ENCODE measurements at places on chromosomes 6 and 20.
A peak's percentile ranks its signal among the peaks of the same experiment; 100 is the strongest.

GRCh38 chr6:1801401-1801800, 191.7 kb downstream of the FOXC1 start:
- no peak for DNase-seq

- no peak for DNase-seq
Measured at GRCh38 chr6:63352544-63353285, 32.9 kb upstream of the LGSN start.

GRCh38 chr6:21604081-21604480, 10.5 kb downstream of the SOX4 start:
- DNase-seq = peak; percentile 42

DNA sequence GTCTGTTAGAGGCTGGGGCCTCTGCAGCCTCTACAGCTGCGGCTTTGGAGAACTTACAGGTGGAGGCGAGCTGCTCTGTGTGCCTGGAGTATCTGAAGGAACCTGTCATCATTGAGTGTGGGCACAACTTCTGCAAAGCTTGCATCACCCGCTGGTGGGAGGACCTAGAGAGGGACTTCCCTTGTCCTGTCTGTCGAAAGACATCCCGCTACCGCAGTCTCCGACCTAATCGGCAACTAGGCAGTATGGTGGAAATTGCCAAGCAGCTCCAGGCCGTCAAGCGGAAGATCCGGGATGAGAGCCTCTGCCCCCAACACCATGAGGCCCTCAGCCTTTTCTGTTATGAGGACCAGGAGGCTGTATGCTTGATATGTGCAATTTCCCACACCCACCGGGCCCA, 2.6 kb downstream of the TRIM39 start:
- DNase-seq = no peak

GRCh38 chr20:61185841-61186601, 66.0 kb upstream of the CDH4 start:
- DNase-seq = no peak

- DNase-seq = no peak
Measured at GRCh38 chr6:68042339-68043121, 592.6 kb upstream of the ADGRB3 start.

DNA sequence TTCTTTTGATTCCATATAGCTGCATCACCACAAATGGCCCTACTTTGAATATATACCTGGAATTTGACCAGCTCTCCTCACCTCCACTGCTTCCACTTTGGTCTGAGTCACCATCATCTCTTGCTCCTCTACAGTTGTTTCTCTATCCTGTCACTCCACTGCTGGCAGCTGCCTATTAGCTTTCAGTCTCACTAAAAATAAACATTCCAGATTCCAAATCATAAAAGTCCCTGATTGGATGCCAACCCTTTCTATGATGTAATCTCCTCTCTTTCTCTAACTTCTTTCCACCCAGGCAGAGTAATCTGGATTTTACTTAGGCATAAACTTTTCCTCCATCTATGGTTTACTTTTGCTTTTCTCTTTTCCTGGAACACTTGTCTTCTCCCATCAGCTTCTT, 49.1 kb downstream of the RFPL4B start:
- no peak for DNase-seq

DNA sequence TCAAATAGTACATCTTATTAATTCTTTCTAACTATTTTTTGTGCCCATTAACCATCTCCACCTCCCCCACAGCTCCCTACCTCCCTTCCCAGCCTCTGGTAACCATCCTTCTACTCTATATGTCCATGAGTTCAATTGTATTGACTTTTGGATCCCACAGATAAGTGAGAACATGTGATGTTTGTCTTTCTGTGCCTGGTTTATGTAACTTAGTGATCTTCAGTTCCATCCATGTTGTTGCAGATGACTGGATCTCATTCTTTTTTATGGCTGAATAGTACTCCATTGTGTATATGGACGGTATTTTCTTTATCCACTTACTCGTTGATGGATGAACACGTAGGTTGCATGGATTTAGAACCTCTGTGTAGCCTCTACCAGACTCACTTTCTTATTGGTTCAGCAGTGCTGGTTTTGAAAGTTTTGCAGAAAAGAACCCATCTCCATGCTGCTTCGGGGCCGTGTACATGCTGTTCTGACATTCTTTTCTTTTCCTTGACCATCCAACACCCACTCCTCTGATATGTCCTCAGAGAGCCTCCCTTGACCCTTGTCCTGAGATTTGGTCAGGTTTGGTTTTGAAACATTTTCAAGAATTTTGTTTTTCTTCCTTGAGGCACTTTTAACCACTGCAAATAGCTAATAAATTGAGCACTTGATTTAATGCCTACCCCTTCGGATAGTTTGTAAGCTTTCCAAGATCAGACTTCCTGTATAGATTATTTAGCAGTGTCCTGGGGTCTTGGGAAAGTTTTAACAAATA, 231.2 kb upstream of the ZFP64 start:
- DNase-seq = no peak

DNA sequence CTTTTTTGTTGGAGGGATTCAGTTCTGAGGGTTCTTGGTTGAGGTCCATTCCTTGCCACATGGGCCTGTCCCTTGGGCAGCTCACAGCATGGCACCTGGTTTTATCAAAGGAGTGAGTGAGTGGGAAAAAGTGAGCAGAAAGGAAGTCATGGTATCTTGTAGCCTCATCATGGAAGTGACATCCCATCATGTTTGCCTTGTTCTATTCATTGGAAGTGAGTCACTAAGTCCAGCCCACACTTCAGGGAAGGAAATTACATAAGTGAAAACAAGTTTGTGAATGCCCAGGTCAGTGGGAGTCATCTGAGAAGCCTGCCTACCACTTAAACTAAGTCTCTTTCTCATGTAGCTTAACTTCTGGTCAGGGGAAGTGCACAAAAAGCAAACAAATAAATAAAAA, 32.8 kb upstream of the ZNFX1 start:
- DNase-seq = no peak

DNA sequence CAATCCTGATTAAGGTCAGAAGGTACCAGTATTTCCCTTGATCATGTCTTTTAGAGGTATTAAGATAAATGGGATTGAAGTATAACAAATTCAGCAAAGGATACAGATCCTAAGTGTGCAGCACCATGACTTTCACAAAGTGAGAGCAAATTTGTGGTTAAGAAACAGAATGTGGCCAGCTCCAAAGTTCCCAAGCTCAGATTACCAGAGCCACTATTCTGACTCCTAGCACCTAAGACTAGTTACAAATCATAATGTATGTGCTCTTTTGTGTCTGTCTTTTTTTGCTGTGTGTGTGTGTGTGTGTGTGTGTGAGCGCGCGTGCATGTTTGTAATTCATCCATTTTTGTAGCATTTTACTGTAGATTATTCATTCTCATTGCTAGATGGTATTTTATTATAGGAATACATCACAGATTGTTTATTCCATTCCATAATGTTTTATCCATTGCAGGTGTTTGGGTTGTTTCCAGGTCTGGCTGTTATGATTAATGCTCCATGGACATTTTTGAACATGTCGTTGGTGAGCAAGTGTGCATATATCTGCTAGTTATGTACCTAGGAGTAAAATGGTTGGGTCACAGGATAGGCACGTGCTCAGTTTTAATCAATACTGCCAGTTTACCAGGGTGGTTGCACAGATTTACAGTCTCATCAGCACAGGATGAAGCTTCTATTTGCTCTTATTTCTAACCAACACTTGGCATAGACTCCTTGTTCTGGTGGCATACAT, 314.0 kb upstream of the JAG1 start:
- DNase-seq = no peak

GRCh38 chr6:109299776-109300564, 82.3 kb downstream of the CD164 start:
- DNase-seq = peak; percentile 74

DNA sequence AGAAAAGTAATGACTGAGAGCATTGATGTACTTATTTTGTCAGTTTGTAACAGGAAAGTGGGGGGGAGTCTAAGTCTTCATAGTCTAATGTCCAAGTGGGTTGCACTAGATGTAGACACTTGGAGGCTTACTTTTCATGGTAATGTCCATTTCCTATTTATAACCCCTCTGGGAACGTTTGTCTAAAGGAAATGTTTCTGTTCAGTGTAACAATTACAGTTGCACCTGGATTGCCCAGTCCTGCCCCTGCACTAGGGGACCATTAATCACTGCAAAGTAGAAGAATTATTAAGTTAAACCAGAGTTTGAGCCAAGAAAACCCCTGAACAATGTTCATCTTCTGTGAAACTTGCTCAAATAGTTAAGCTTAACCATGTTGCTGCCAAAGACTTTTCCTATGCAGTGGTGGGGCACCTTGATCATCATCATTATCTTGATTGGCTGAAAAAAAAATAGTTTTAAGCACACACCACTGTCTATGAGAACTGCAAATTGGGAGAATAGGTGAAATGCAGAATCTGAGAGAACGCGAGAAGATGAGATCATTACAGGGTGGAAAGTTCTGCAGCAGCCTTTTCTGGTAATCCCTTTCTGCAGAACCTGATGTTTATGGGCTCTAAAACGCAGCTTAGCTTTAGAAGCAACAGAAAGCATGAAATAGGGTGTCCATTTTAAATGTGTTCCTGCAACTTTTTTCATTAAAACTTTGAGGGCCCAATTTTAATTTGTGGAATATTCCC, 106.0 kb downstream of the ZNF217 start:
- no peak for DNase-seq

DNA sequence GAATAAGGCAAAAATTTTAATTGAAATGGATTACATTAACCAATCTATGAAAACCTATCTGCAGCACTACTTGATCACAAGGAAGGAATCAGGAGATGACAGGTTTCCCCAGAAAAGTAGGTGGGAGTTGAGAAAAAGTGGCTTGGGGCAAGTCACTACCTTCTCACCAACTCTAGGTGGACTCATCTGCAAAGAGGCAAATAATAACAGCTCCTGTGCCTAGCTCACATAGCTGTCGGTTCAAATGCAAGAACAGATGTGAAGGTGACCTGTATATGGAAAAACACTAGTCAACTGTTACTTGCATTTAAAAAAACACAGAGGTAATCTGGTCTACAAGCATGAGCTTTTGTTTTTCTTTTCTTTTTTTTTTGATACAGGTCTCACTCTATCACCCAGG, 67.2 kb downstream of the POPDC3 start:
- no peak for DNase-seq

- no peak for DNase-seq
Measured at GRCh38 chr6:138230759-138231380, 12.6 kb upstream of the PBOV1 start.

DNA sequence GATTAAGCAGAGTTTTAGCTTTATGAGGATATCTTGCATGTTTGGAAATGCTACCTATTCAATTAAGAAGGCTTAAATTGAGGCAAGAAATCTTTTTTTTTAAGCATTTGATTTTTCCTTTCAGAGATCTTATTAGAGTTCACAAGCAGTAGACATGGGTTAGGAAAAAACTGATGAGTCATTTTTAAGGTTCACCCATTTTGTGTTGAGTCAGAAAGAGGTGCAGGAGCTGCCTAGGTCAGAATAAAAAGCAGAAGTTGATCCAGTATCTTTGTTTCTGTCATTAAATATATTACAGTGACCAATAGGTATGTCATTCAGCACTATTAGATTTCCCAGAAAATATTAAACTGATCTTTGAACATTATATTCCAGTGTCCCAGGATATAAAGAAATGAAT, 306.8 kb downstream of the LMBRD1 start:
- no peak for DNase-seq

DNA sequence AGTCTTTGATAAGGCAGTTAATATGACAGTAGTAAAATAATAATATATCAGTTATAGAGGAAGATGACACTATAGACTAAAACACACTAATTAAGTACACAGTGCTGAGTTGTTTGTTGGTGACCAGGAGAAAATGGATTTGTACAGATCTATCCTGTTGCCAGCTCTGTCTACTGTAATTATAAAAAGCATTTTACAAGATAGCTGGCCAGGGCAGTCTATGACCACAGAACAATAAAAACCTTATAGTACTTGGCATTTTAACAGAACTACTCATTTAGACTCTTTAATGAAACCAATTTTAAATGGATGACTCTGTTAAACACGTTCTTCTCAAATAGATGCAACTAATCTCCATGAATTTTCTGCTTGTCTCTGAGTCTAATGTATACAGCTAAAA, 367.5 kb downstream of the BTBD9 start:
- DNase-seq = no peak

DNA sequence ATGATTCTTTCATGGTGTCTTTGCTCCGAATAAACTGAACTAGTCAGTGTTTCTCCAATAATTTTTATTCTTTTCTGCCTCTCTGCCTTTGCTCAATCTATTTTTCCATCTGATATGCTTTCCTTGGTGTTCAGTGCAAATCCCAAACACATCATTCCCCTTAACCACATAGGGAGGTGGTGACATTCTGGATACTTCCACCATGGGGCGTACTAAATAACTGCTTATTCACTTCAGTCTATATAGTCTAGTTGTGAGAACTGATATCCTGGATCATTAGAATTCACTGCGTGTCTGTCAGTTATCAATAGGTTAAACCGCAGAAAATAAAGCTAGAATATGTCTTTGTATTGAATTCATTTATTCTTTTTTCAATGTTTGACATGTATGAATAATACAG, 83.1 kb downstream of the KCNQ5 start:
- DNase-seq = no peak

DNA sequence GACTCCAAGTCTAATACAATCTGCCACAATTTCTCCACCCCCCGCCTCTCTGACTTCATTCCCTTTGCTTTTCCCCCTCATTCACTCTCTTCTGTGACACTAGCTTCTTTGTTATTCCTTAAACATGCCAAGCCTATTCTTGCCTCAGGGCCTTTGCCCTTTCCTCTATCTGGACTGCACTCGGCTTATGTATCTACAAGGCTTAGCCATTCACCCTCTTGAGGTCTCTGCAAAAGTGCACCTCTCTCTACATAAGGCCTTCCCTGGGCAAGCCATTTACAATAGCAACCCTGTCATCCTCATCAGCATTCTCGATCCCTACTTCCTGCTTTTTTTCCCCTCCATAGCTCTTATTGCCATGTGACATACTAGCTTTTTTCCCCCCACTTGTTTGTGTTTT, 168.9 kb downstream of the PDSS2 start:
- no peak for DNase-seq

DNA sequence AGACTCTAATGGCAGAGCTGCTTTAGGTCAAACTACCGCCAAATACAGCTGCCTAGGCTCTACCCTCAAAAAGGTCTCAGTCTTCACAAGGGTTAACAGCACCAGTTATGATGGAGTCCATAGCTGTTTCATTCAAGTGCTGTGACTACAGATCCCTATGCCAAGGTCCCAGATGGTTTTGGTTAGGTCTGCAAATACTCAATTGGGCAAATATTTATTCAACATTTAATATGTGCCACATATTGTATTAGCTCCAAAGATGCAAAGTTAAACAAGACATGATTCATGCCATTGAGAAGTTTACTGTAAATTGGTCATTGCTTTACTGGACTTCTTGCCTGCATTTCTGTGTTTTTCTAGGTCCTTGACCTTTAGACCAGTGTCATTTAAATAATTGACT, 55.8 kb upstream of the TFAP2D start:
- DNase-seq = no peak

GRCh38 chr6:128686084-128686483, 165.7 kb upstream of the PTPRK start:
- DNase-seq = no peak

GRCh38 chr6:16725145-16725864, 36.0 kb downstream of the ATXN1 start:
- no peak for DNase-seq

GRCh38 chr6:14089224-14089623, 28.3 kb upstream of the CD83 start:
- DNase-seq = no peak

- DNase-seq = no peak
Measured at GRCh38 chr6:40611434-40611833, 24.3 kb upstream of the LRFN2 start.
